Right renal pelvis (tissue), 4 donors: ENCODE measurements at places on chromosomes 6 and 20. TPM values are rescaled to one million over a fixed set of nuclear protein-coding genes. Genes with fewer than 3 reads are reported as not detected.

The APOM gene
- 91.2 TPM for polyA plus RNA-seq

The IL17F gene
- polyA plus RNA-seq = 0.25 TPM

The SERAC1 gene
- 16.3 TPM for polyA plus RNA-seq

DNA sequence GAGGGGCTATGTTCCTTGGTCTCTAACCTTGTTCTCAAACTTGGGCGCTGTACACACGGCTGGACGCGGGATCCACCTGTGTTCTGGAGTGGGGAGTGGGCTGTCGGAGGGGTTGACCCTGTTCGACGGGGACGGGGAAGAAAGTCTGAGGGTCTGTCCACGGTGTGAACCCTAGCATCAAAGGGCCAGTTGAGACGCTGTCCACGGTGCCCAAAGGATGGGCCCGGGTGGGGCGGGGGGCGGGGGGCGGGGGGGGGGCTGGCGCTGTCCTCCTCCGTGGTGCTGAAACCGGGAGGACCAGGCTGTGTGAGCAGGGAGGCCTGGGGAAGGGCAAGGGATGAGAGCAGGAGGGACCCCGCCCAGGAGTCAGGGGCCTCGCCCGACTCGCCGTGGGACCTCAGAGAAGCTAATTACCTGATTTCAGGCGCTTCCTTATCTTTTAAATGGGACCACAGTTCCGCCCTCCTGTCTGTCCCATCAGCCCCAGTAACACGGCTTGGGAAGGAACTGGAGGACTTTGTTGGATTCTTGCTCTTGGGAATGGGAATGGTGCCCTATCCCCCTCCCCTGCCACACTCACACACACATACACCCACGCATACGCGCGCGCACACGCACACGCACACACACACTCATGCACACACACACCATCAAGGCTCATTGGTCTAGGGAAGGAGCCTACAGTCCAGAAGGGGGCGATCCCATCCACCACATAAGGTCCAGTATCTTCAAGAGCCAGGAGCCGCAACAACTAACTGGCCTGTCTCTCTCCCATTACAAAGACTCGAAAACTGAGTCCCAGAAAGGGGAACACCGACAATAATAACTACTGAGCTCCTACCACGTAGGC lies 1.0 kb upstream of the VSTM2L start:
- DNase-seq = no peak

DNA sequence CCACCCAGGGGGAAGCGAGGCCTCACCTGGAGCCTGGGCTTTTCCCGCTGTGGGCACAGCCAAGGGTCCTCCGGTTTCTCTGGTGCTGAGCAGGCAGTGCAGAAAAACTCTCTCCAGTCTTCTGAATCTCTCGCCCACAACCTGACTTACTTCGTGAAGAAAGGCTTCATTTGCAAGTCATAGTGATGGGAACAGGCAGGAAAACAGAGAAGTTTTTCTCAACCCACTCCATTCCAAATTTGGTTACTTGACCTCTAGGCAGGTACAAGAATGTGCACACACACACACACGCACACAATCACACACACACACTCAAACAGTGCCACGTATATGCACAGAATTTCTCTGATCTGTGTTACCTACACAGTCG lies 524.5 kb downstream of the CD83 start:
- no peak for DNase-seq

DNA sequence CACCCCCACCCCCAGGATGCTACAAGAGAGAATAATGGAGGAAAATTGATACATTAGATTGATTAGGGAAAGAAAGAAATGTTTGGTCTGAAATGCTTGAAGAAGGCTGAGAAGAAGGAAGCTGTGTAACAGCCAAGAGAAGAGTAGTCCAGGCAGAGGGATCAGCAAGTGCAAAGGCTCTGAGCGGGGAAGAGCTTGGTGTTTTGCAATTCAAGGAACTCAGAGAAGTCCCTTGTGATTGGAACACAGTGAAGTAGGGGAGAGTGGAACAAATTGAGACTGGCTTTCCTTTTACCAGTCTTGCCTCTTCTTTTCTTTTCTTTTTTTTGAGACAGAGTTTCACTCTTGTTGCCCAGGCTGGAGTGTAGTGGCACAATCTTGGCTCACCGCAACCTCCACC lies 76.6 kb upstream of the CHD6 start:
- DNase-seq = no peak

DNA sequence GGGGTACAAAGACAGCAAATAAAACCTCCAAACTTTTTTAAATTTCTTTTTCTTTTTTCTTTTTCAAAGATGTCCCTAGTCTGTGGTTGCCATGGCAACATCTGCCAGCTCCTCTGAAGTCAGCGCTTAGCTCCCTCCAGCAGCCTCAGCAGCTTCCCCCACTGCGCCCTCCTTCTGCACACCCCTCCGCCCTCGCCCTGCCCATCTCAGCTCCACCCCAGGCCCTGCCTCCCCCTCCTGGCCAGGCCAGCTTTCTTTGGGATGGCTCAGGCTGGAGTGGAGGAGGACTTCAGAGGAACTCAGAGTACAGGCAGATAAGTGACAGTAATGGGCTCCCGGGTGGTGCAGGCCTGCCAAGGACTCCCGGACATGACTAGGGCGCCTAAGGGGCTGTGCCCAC lies 104.6 kb downstream of the LRFN2 start:
- no peak for DNase-seq

DNA sequence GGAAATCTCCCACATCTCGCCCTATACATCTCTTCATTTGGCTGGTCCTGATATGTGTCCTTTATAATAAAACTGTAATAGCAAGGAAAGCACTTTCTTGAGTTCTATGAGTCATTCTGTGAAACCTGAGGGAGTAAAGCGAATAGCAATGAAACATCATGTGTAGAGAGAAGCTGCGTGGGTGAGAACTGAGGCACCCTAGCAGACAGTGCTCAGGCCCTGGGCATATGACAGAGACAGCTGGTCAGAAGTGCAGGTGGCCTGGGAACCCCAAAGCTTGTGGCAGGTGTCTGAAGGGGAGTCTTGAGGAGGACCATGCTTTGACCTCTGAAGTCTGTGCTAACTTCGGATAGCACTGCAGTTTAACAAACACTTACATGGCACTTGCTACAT lies 1.3 kb upstream of the BLOC1S5 start:
- no peak for DNase-seq

DNA sequence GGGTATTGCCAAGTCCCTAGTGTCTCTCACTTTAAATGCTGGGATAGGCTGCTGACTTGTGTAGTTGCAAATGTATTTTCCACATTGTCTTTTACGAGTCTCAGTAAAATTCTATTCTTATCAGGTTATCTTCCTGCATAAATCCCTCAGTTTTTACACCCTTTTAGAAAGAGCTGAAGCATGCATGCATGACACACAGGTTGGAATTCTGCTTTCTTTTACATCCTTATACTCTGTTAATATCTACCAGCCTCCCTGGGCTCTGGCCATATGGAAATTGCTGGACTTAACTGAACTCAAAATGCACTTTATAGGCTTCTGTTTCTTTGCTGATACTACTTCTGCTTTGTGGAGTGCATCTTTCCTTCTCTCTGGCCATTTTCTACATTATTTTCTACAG lies 477.4 kb downstream of the FRK start:
- no peak for DNase-seq

- DNase-seq = no peak
Observed at GRCh38 chr20:5731753-5732366, 18.3 kb upstream of the SHLD1 start.

DNA sequence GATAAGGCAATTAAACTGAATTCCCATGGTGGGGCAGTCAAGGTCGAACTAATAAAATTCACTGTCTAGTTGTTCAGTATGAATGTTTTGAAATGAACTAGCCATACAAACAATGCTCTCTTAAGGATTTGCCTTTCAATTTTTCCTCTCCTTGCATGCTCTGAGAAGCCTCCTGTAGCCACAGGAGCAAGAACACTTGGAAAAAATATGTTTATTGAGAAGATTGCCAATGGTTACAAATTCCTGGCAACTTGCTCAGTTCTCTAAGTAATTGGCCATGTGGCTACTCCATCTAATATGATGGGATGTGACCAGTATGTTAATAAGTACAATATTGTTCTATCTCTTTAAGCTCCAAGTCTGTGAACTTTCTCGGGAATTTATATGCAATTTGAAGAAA lies 49.4 kb downstream of the FUT9 start:
- no peak for DNase-seq

DNA sequence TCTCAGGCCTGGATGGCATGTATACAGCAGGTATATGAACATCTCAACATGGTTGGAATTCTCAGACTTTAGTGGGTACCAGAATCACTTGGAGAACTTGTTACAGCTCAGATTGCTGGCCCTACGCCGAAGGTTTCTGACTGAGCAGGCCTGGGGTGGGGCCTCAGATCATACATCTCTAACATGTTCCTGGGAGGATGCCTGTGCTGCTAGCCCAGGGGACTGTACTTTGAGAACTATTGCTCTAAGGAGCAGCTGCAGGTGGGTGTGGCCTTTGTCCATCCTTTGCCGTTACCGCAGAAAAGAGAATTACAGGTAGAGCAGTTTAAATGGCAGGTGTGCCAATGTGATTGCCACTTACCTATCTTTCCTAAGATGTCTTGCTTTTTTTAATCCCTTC lies 310.5 kb upstream of the JAG1 start:
- no peak for DNase-seq

- no peak for DNase-seq
Observed at GRCh38 chr6:99165838-99166237, 183.6 kb downstream of the FAXC start.

DNA sequence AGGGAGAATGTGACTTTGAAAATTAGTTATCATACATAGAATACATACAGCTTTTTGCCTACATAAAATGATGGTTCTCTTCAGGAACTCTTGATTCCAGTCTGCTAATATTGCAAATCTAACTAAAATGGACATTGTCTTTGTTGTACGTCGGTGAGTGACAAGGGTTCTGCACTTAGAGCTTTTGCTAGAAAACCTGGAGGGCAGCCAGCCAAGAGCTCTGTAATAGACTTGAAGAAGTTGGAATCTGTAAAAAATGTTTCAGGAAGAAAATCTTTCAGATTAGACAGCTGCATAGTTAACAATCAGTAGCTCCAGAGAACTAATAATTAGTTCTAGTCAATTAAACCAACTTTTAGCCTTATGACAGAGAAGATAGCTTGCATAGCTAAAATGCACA lies 138.3 kb downstream of the FLRT3 start:
- no peak for DNase-seq

DNA sequence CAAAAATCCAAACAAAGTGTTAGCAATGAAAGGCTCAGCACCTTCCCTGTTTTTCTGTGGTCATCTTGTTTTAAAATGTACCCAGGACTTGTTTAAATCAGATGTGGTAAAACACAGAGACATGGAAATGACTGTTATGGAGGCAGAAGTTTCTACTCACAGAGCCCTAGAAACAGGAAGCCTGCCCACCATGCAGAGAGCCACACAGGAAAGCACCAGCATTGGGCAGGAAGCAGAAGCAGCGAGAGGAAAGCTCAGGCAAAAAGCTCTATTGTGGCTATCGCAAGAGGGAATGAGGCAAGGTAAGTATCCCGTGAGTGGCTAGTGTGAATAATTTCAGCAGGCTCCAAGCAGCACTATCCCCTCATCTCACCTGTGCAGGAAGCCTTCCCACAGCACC lies 42.8 kb downstream of the GPR6 start:
- DNase-seq = no peak
